Nucleus accumbens (tissue), 56 donors: ENCODE measurements at places on chromosomes 11 and 22.

GRCh38 chr11:5663511-5663910 is 21.4 kb downstream of the TRIM5 start:
- no peak for DNase-seq

DNA sequence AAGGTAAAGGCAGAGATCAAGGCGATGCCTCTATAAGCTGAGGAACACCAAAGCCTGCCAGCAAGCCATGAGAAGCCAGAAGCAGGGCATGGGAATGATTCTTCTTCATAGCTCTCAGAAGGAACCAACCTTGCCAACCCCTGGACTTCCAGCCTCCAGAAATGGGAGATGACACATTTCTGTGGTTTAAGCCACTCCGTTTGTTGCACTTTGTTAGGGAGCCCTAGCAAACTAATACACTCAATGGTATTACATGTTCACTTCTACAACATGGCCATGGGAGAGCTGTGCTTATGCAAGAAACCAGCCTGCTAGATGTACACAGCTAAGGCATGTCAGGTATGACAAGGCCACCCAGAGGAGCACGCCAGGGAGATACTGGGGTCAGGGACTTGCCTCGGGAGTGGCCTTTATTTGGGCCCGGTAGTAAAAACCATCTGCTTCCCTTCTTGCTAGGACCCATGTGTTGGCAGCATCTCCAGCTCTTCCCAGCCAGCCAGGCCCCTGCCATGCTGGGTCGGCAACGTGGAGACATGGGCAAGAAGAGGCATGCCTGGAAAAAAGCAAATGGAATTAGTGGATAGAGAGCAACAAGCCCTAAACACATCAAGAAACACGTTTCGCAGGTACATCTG is 3.6 kb downstream of the C11orf16 start:
- DNase-seq = no peak

- no peak for DNase-seq
These were observed 729.0 kb upstream of the ANO3 start for GRCh38 chr11:25602959-25603358.

DNA sequence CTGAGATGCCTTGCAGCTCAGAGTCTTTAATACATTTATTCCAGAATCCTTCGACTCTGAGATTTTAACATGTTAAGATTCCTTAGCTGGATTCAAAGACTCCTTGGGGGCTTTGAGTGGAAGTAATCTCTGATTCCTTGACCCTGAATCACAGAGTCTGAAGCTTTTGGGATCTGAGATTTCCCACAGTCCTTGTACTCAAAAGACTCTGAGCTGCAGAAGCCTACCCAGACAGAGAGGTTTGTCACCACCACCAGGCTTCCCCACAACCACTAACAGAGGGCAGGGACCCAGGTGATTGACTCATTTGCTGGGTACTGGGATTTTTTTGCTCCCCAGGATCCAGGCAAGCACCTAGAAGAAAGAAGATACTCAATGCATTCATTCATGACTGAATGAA is 1.4 kb upstream of the SERPINH1 start:
- no peak for DNase-seq

DNA sequence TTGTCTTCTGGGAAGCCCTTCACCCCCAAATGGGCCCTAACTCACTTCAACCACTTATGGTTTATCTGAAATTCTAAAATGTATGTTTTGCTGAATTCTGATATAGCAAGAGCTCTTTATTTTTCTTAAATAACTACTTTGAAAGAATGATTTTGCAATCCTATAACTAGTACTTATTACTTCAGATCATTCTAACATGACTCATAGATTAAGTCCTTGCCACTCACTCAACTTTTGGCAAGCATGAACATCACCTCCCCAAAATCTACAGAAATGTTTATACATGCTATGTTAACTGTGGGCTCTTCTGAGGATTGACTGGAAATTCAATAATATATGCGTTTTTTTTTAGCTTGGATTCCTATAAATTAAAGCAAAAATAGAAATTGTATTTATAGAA is 367.4 kb upstream of the FAT3 start:
- no peak for DNase-seq

- DNase-seq = no peak
These were observed 444.9 kb upstream of the KIRREL3 start for GRCh38 chr11:127445476-127445875.

GRCh38 chr22:17489101-17489500 is 74.2 kb upstream of the SLC25A18 start:
- DNase-seq = no peak

DNA sequence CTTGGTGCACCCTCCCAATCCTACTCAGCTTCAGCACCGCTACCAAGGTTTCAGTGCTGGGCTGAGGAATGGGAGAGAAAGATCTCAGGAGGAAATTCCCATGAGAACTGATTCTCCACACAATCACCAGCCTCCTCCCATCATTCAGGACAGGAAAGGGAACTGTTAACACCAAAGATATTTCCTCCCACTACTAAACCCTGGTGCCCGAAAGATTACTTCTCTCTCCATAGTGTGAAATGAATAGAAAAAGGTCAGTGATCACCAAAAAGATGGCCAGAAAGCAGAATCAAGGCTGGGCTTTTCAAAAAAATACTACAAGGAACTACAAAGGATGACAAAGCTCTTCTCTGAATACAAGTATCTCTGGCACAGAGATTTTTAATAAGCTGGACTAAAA is 26.1 kb downstream of the TCIRG1 start:
- no peak for DNase-seq

DNA sequence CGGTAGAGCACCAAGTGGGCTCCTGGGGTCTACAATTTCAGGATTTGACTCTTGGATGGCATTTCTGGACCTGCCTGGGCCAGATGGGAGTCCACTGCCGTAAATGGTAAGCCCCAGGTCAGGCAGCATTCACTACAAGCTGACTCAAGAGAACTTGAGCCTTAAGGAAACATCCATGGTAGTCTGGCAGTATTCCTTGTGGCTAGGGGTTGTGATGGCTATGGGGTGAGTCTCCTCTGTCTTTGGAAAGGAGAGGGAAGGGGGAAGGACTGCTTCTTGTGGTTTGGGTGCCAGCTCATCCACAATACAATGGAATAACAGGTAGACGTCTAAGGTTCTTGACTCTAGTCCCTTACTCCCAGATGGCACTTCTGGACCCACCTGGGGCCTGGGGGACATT is 32.3 kb upstream of the POU2AF2 start:
- no peak for DNase-seq

DNA sequence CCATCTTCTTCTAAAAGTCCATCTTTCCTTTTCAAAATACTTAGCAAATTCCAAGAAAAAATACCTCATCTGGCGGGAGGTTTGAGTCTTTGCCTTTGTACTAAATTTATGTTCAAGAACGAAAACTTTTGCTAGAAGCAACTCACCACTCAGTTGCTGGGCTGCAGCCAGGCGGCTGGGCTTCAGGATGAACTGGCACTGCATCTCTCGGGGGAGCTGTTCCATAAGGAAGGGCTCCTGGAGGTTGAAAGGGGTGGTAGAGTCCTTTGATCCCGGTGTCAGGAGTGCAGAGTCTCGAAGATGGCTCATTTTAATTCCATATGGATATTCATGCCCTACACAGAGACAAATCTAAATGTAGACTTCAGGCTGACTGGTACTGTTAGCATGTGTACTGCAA is 105.8 kb downstream of the ARHGAP20 start:
- no peak for DNase-seq

DNA sequence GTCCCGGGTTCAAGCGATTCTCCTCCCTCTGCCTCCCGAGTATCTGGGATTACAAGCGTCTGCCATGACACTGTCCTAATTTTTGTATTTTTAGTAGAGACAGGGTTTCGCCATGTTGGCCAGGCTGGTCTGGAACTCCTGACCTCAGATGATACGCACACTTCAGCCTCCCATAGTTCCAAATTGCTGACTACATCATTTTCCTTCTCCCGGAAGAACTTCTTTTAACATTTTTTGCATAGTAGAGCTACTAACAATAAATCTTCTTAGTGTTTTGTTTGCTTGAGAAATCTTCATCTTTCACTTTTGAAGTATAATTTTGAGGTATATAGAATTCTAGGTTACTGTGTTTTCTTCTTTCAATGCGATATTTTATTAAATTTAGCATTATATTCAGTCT is 1415.1 kb upstream of the RAG2 start:
- no peak for DNase-seq

DNA sequence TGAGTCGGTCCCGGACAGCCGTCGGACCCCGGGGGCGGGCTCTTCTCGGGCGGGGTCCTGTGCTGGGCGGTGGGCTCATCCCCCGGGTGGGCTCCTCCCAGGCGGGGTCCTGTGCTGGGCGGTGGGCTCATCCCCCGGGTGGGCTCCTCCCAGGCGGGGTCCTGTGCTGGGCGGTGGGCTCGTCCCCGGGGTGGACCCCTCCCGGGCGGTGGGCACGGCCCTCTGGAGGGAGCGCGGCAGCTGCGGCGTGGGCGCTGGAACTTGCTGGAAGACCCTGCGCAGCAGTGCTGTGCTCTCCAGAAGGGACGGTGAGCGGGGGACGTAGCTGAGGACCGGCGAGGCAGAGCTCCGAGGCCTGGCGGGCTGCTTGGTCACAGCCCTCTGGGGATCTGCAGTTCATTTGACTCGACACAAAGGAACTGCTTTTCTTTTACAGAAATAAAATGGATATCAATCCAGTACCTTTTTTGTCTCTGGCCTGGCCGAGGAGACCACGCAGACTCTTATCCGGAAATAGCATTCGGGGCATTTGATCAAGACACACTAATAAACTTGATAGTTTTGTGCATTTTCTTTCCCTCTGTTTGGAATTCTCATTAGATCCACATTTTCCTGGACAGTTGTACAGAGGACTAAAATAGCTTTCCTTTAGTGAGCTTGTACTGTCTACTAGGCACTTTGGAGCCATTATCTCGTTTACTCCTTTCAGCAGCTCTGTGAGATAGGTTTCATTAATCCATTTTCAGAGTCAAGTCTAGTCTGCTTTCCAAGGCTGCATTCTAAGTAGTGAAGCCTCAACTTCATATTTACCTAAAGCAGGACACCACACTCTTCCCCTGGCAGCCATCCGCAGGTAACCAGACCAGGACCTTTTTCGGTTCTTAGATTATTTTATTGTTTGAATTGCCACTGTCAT is 812 bp downstream of the JAM3 start:
- DNase-seq = no peak

GRCh38 chr22:24824250-24824649 is 18.2 kb downstream of the SGSM1 start:
- no peak for DNase-seq

DNA sequence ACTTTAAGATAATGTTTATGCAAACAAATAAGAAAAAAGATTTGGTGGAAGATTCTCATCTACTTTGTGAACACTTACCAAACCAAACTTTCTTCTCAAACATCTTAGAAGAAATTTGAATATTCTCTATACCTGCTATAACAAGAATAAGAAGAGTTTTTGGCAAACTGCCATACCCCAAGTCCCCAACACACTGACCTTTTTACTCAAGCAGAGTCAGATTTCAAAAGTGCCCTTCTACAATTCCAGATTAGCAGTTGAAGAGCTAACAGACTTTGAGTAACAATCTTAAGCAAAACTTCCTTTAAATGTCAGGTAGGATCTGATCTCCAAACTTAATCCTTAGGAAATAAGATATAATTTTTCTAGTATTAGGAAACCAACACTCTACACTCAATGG is 33.9 kb downstream of the TSG101 start:
- DNase-seq = no peak

GRCh38 chr11:129815596-129816461 is at the start of gene TMEM45B:
TSS of gene TMEM45B (plus strand) at chr11:129815848. CDS start at chr11:129852483, 36,635 bp downstream.
- no peak for DNase-seq

- no peak for DNase-seq
These were observed 1858.3 kb upstream of the RAG2 start for GRCh38 chr11:38456371-38456770.

DNA sequence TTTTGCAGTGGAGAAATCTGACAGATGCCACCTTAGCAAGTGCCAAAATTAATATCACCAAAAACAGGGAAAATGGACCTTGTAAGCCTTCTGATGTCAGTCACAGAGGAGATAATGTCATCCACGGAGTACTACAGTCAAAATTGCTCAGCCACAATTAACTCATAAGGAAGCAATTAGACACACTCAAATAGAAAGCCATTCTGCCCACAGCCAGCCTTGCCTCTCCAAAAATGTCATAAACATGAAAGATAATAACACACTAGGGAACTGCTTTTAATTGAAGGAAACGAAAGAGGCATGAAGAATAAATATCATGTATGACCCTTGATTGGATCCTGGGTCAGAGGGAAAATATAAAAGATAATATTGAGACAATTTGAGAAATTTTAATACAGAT is 505.6 kb upstream of the API5 start:
- no peak for DNase-seq

DNA sequence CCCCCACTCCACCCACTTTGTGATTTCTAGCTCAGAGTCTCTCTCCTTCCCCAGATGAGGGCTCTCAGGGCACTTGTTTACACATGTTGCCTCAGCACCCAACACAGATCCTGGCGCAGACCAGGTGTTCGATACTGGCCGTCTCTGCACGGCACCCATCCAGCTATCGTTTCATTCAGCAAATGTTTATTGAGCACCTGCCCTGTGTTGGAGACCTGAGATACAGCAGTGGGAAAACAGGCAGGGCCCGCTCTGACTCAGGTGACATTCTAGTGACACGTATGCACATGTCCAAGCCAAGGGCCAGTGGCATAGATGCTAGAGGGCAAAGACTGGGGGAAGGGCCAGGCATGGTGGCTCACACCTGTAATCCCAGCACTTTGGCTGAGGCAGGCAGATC is 71.9 kb downstream of the NFAM1 start:
- DNase-seq = no peak

GRCh38 chr11:109654091-109654490 is 232.1 kb downstream of the C11orf87 start:
- no peak for DNase-seq

DNA sequence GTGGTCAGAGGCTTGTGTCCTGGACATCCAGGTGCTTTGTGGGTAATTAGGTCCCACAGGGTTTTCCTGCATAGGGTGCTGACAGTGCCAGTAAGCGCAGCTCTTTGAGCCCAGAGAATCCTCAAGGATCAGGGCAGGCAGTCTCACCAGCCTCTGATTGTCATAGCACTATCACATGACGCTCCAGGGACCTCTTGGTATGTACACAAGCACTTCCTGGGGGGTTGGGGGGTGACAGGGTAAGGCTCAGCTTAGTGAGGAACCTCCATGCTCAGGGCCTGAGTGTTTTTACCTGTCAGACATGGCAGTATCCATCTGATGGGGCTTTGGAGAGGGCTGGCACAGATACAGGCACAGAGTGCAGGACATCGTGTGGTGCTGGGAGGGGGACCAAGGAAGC is 27.9 kb upstream of the SUSD2 start:
- no peak for DNase-seq

GRCh38 chr11:79436919-79437277 is 3.9 kb downstream of the TENM4 start:
- DNase-seq = no peak
